ENCODE measurements at places on chromosomes 5 and 9. TPM values are rescaled to one million over a fixed set of nuclear protein-coding genes. Genes with fewer than 3 reads are reported as not detected.

DNA sequence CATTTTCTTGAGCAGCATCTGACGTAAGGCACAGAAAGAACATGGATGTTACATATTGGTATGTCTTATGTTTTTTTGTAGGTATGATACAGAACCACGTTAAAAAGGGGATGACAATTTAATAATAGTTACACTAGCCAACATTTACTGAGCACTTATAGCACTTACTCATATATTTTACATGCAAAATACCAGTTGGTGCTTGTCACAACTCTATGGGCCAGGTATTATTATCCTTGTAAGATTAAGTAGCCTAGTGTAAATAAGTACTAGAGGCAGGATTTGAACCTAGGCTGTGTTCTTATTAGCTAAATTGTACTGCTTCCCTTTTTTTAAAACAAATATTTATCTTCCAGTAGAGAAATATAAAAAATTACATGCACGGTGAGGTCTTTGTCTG, 83.5 kb downstream of the RANBP17 start:
- no peaks in the 10 kb centered on the region for H3K4me1 ChIP-seq
- no peak overlapping the region for H3K27ac ChIP-seq
- peaks cover 12% of the 10 kb centered on the region for H3K36me3 ChIP-seq
- DNase-seq, result no peak
- no peak overlapping the region for H3K4me3 ChIP-seq

- no peak overlapping the region for H3K27ac ChIP-seq
- peaks cover 9% of the 10 kb centered on the region for H3K27me3 ChIP-seq
Observed at GRCh38 chr5:146751781-146752401, 126.7 kb downstream of the PPP2R2B start.

DNA sequence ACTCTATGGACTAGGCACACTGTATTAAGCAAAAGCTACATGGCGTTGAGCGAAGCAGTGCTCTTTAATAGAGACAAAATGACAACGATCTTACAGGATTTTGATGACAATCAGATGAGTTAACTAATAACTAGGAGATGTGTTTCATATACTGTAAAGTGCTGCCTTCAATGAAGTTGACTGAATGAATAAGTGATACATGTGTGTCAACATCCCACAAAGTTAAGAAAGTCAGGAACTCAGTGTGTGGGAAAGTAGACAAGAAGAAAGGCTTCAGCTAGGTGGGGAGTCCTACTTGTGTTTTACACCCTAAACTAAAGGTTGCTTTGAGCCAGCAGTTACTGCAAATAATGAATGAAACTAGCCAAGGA, 79.6 kb downstream of the PAPPA start:
- peaks cover 16% of the 10 kb centered on the region for H3K36me3 ChIP-seq
- H3K27me3 ChIP-seq, result peaks cover 18% of the 10 kb centered on the region
- H3K4me1 ChIP-seq, result peaks cover 12% of the 10 kb centered on the region
- DNase-seq, result no peak

DNA sequence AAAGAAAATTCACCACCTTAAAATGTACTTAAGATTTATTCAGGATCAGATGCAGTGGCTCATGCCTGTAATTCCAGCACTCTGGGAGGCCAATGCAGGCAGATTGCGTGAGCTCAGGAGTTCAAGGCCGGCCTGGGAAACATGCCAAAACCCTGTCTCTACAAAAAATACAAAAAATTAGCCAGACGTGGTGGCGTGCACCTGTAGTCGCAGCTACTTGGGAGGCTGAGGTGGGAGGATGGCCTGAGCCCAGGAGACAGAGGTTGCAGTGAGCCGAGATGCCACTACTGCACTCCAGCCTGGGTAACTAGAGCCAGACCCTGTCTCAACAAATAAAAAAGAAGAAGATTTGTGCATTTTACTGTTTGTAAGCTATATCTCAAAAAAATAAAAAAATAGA, 34.7 kb upstream of the GFPT2 start:
- no peak overlapping the region for H3K27ac ChIP-seq
- H3K27me3 ChIP-seq, result no peaks in the 10 kb centered on the region
- H3K4me3 ChIP-seq, result no peak overlapping the region
- H3K36me3 ChIP-seq, result no peaks in the 10 kb centered on the region
- no peak for DNase-seq

DNA sequence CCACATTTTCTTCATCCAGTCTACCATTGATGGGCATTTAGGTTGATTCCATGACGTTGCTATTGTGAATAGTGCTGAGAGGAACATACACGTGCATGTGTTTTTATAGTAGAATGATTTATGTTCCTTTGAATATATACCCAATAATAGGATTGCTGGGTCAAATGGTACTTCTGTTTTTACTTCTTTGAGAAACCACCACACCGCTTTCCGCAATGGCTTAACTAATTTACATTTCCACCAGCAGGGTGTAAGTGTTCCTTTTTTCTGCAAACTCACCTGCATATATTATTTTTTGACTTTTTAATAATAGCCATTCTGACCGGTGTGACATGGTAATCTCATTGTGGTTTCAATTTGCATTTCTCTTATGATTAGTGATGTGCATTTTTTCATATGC, 82.2 kb upstream of the RFX3 start:
- H3K4me1 ChIP-seq, result no peaks in the 10 kb centered on the region
- H3K36me3 ChIP-seq, result no peaks in the 10 kb centered on the region
- DNase-seq, result no peak
- no peak overlapping the region for H3K4me3 ChIP-seq

- H3K27me3 ChIP-seq, result peaks cover 8% of the 10 kb centered on the region
- no peak for DNase-seq
- no peak overlapping the region for H3K27ac ChIP-seq
- no peak overlapping the region for H3K4me3 ChIP-seq
Observed at GRCh38 chr5:173053041-173053440, 3.1 kb upstream of the CREBRF start.

GRCh38 chr9:137308057-137308619, 6.1 kb upstream of the NRARP start:
- no peak overlapping the region for H3K4me3 ChIP-seq
- H3K27me3 ChIP-seq, result no peaks in the 10 kb centered on the region

- DNase-seq, result no peak
- H3K27me3 ChIP-seq, result peaks cover 5% of the 10 kb centered on the region
Observed at GRCh38 chr5:38447786-38448185, 108.7 kb downstream of the LIFR start.

DNA sequence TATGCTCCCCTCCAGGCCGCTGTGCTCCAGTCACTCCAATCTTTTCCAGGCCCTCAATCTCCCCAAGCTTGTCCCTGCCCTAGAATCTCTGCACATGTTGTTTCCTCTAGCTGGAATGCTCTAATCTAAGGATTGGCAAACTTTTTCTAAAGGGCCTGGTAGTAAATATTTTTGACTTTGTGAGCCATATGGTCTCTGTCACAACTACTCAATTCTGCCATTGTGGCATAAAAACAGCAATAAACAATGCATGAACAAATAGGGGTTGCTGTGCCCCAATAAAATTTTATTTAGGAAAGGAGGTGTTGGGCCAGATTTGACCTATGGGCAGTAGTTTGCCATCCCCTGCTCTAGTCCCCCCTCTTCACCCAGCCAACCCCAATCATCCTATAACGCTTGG, 150.5 kb upstream of the LRRTM2 start:
- no peaks in the 10 kb centered on the region for H3K27me3 ChIP-seq
- no peak overlapping the region for H3K4me3 ChIP-seq
- no peak overlapping the region for H3K27ac ChIP-seq
- peaks cover 16% of the 10 kb centered on the region for H3K4me1 ChIP-seq
- DNase-seq, result no peak

GRCh38 chr5:147431586-147431985, 78.3 kb downstream of the DPYSL3 start:
- H3K36me3 ChIP-seq, result peaks cover 5% of the 10 kb centered on the region
- DNase-seq, result no peak
- H3K4me3 ChIP-seq, result no peak overlapping the region

DNA sequence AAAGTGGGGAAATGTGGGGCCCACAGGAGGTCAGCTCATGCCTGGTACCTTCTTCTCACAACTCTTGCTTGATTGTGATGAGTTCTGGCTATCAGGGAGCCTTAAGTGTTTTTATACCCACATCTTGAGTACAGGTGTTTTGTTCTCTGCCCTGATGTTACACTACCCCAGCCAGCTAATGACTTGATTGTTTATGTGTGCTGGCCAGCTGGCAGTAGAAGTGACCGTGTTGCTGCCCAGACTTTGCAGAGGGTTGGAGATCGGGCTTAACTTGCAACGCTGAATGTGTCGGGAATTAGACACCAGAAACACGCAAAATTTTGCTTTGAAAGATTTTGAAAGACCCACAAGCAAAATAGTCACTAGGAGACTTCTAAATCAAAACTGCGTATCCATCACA, 16.9 kb upstream of the ZDHHC11B start:
- no peaks in the 10 kb centered on the region for H3K4me1 ChIP-seq
- H3K27ac ChIP-seq, result no peak overlapping the region
- DNase-seq, result no peak
- no peak overlapping the region for H3K4me3 ChIP-seq
- no peaks in the 10 kb centered on the region for H3K27me3 ChIP-seq

DNA sequence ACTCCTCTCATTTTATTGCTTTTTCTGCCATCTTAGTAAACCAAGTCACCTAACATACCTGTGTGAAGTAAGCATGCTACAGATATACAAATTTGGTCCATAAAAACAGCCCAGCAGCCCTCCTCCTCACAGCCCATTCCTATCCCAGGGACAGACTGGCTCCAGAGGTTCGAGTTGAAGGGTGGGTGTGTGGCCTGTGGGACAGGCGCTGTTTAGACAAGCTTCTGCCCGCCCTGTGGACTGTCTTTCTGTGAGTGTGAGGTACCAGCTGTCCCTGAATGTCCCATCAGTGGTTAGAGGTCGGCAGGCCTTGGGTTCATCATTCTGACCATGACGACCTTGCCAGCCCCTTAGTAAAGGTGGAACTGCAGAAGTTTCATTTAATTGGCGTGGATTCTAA, 82.0 kb downstream of the WNK2 start:
- H3K36me3 ChIP-seq, result peaks cover 12% of the 10 kb centered on the region
- no peak for DNase-seq
- peaks cover 5% of the 10 kb centered on the region for H3K4me1 ChIP-seq
- H3K27ac ChIP-seq, result no peak overlapping the region
- H3K27me3 ChIP-seq, result no peaks in the 10 kb centered on the region

GRCh38 chr9:135073081-135073740, 14.3 kb upstream of the OLFM1 start:
- no peak overlapping the region for H3K27ac ChIP-seq
- H3K36me3 ChIP-seq, result no peaks in the 10 kb centered on the region

GRCh38 chr5:55113327-55113726, 10.9 kb downstream of the GZMA start:
- H3K27me3 ChIP-seq, result peaks cover 11% of the 10 kb centered on the region
- DNase-seq, result no peak
- no peaks in the 10 kb centered on the region for H3K36me3 ChIP-seq

- DNase-seq, result no peak
- no peaks in the 10 kb centered on the region for H3K36me3 ChIP-seq
- peaks cover 8% of the 10 kb centered on the region for H3K4me1 ChIP-seq
- H3K27ac ChIP-seq, result no peak overlapping the region
- H3K4me3 ChIP-seq, result no peak overlapping the region
Observed at GRCh38 chr5:142353071-142353472, 28.3 kb upstream of the SPRY4 start.

- peaks cover 4% of the 10 kb centered on the region for H3K4me1 ChIP-seq
- no peak overlapping the region for H3K27ac ChIP-seq
- no peak overlapping the region for H3K4me3 ChIP-seq
- H3K27me3 ChIP-seq, result no peaks in the 10 kb centered on the region
- no peak for DNase-seq
Observed at GRCh38 chr9:105307591-105308130, 63.2 kb downstream of the SLC44A1 start.

- H3K27me3 ChIP-seq, result no peaks in the 10 kb centered on the region
- H3K4me1 ChIP-seq, result peaks cover 15% of the 10 kb centered on the region
Observed at GRCh38 chr5:122183098-122183787, 53.9 kb downstream of the ZNF474 start.

DNA sequence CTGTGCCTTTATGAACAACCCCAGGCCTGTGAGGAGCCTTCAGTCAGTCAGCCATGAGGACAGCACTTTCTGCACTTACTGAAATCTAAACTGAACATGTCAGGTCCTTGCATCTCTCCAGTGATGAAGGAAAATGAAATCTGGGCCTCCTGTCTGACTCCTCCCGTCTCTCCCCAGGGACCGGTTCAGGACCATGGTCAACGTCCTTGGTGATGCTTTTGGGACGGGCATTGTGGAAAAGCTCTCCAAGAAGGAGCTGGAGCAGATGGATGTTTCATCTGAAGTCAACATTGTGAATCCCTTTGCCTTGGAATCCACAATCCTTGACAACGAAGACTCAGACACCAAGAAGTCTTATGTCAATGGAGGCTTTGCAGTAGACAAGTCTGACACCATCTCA, 77.0 kb upstream of the PLPP6 start:
- no peak overlapping the region for H3K27ac ChIP-seq
- H3K27me3 ChIP-seq, result no peaks in the 10 kb centered on the region
- H3K36me3 ChIP-seq, result peaks cover 5% of the 10 kb centered on the region

- H3K27ac ChIP-seq, result no peak overlapping the region
- no peaks in the 10 kb centered on the region for H3K36me3 ChIP-seq
- DNase-seq, result no peak
- H3K27me3 ChIP-seq, result no peaks in the 10 kb centered on the region
Observed at GRCh38 chr5:115458416-115458815, 86.2 kb downstream of the FEM1C start.

DNA sequence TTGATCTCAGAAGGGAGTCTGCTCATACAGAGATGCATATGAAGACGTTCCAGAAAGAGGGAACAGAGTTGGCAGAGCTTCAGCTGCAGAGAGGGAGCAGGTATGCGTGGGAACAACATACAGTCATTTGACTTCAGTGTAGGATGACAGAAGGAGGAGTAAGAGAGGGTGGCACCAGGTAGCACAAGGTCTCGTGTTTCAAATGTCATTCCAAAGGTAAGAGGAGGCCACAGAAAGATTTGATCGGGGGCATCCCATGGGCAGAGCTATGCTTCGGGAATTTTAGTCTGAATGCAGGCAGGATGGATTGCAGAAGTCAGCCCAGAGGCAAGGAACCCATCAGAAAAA, 367.1 kb downstream of the CDK5RAP2 start:
- no peak overlapping the region for H3K27ac ChIP-seq
- H3K27me3 ChIP-seq, result peaks cover 19% of the 10 kb centered on the region
- H3K4me1 ChIP-seq, result peaks cover 4% of the 10 kb centered on the region
- no peak for DNase-seq
- no peaks in the 10 kb centered on the region for H3K36me3 ChIP-seq
- H3K4me3 ChIP-seq, result no peak overlapping the region

DNA sequence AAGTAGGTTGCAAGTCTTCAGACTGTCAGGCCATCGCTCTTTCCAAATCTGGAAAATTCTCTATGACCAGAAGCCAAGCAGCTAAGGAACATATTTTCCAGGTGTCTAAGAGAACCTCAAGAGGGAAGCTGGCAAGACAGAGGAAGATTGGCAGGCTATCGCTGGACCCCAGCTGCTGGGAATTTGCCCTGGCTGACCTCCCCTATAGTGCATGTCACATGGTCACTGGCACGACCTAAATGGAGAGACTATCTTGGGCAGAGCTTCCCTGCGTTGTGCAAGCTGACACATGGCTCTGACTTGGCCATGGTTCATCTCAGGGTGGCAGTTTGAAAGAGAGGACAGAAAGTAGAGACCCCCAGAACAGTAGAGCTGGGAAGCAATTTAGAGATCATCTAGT, 104.9 kb upstream of the ZNF618 start:
- no peaks in the 10 kb centered on the region for H3K36me3 ChIP-seq
- H3K27me3 ChIP-seq, result peaks cover 24% of the 10 kb centered on the region
- H3K4me3 ChIP-seq, result no peak overlapping the region
- DNase-seq, result no peak

Gene CNTNAP3B
- 4.5 TPM for total RNA-seq

Gene LMX1B
- 33.6 TPM for total RNA-seq

Gene MUSK
- not detected for total RNA-seq

Gene FAM163B
- total RNA-seq, result not detected

Gene LCN1
- total RNA-seq, result not detected

All from type B pancreatic cell (in vitro differentiated cells).